ENCODE measurements at places on chromosomes 5 and 9. TPM values are rescaled to one million over a fixed set of nuclear protein-coding genes. Genes with fewer than 3 reads are reported as not detected.

Gene TXNDC8
- total RNA-seq = not detected

Gene CCT5
- total RNA-seq = 495 TPM

Gene CETN3
- total RNA-seq = 4.1 TPM

Gene OR5C1
- not detected for total RNA-seq

Gene RUSC2
- total RNA-seq = 7.8 TPM

Gene CER1
- total RNA-seq = not detected

Gene IFNK
- not detected for total RNA-seq

Gene NUTM2F
- total RNA-seq = not detected

GRCh38 chr9:3398232-3398648 is 127.6 kb downstream of the RFX3 start:
- DNase-seq = no peak

- DNase-seq = no peak
Measured at GRCh38 chr5:163310997-163311396, 126.4 kb upstream of the CCNG1 start.

DNA sequence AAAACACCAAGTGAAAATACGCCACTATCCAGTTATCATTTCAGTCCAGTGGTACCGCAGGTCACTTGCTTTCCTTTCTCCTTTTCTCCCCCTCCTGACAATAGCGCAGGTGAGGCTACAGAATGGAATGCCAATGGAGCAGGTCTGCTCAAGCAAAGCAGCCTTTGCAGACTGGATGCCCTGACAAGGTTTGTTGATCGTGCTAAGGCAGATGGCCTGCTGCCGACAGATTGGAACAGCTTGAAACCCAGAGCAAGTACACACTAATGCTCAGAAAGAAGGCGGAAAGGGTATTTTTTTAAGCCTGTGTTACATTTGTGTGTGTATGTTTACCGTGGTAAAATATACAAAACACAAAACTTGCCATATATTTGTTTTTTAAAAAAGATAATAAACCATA is 19.4 kb downstream of the SPACA9 start:
- DNase-seq = no peak

- no peak for DNase-seq
Measured at GRCh38 chr9:126721564-126721981, 83.3 kb upstream of the ZBTB43 start.

GRCh38 chr5:169350759-169351240 is 49.9 kb upstream of the SLIT3 start:
- peak; percentile 1 for DNase-seq

- DNase-seq = no peak
Measured at GRCh38 chr5:156783092-156783491, 67.0 kb upstream of the PPP1R2B start.

DNA sequence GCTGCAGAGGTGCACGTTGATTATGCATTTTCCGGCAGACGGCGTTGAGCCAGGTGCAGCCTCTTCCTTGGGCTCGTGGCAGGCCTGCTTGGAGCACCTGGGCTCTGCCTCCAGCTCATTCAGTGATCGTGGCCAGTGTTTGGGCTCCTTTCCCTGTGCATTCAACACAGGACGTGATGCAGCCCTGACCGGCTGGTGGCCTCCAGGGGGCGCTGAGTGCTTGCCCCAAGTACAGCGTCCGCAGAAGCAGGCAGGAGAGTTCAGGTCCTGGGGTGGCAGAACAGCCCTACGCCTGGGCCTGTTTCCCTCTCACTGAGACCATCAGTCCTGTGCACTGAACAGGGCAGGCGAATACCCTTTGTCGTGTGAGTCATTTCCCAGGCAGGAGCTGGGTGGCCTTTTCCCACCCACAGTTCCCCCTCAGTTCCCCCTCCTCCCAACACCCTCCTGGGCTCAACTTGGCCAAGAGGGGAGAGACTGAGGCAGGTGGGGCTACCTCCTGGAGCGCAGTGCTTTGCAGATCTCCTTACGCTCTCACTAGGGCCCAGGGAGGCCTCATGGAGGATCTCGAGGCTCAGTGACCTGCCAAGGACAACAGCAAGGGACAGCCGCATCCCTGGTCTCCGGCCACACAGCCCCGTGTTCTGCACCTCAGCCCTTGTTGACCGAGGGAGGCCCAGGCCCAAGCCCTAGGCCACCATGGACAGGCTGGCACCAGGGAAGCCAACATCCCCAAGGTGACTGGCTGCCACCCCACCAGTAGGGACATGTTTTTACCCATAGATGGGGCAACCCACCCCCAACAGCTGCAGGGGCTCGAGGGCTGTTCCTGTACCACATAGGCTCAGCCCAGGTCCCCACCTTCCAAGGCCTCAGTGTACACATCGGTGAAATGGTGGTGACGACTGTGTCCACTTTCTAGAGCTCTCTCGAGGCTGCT is 52.9 kb downstream of the LRSAM1 start:
- peak; percentile 75 for DNase-seq

DNA sequence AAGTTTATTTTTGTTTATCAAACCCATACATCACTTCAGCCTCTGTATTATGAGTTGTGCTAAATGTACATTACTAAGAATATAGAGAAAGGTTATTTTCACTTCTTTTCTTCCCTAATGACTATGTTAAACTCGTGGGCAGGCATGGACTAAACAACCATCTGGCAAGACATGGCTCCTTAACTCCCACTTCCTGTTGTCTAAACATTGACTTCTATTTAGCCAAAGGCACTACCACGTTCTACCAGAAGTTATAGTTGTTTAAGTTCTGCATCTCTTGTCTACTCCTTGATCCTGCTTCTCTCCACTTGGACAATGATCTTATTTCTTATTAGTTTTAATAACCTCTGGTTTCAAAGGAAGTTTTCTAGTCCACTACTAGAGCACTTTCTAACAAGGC is 136.1 kb downstream of the MACIR start:
- DNase-seq = no peak

DNA sequence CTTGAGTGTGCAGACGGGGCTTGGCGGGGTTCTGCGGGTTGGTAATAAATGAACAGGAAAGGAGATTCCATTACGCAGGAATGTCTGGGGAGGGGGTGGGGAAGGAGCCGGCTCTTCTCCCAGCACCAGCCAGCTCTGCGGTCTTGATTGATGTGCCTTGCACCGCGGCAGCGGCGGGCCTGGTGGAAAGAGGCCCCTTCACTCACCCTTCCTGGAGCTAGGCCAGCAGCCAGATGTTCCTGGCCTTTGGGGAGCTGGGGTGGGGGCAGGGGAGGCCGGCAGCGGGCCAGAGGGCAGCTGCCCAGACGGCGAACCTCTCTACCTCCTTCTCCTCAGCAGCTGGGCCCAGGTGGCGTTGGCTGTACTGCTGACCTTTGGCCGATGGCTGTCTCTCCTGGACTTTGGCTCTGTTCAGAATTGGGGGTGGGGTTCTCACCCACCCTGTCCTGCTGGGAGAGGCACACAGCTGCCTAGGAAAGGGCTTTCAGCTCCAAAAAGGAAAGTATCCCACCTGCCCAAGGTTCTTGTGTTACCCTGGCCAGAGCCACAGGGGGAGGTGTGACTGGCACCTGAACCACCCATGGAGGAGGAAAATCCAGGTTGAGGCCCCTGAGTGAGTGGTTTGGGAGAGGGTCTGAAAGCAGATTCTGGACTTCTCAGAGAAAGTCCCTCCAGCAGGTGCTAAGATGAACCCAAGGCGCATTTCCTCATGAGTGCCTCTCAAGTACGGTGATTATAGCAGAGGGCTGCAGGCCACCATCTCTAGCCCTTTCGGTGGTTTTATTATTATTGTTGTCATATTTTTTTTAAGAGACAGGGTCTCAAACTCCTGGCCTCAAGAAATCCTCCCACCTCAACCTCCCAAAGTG is 58.0 kb upstream of the SYNPO start:
- no peak for DNase-seq

- no peak for DNase-seq
Measured at GRCh38 chr9:95834281-95834907, 41.1 kb upstream of the ERCC6L2 start.

DNA sequence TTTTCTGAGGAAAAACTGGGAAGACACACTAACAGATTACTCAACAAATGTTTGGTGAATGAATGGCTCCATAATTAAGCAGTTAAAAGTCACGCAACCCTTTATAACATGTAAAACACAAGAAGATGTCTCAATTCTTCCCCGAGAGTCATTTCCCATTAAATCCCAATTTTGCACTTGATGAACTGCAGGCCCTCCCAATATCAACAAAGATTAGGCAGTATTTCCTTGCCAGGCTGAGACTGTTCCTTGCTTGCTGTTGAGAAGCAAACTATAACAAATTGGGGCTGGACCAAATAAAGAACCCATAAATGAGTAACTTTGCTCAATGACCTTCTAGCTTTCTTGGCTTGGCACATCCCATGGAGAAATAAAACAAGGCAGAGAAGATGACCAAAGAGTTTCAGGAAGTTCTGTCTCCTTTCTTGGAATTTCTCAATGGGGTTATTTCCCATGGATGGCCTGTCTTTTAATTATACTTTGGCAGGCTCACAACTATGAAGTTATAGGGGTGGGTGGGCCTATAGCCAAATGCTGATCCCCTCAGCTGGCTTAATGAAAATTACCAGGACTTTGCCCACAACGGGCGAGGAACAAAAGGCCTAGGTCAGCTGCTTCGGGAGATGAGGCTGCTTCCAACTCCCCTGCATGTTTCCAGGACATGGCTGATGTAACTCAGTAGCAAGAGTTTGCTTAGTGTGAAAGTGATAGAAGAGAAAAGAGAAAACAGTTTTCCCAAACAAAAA is 243.1 kb upstream of the RFX3 start:
- no peak for DNase-seq

DNA sequence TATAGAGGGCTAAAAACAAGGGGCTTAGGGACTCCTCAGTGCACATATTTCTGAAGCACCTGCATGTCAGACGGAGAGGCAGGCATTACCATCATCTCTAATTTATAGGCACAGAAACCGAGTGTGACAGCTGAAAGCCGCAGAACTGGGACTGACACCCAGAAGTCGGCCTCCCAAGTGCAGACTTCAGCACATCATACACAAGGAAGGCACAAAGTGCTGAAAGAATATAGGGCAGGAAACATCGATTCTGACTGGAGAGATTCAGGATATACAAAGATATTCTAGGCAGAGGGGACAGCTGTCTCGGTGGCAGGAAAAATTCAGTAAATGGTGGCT is 11.2 kb downstream of the MRPS27 start:
- DNase-seq = no peak

DNA sequence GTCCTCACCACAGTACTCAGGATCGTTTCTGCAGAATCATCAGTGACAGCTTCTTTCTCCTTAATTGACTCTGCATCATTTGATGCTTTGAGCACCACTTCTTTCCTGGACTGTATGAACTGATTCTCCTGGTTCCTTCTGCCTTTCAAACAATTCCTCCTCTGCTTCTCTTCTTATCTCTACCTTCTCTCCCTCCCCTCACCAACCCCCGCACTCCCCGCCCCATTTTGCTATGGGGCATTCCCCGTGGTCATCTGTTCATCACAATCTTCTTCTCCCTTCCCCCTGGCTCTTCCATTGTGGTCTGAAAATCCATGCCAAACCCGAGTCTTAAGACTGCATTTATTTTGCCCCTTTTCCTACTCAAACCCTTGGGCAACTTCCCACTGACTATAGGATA is 57.9 kb downstream of the FAM78A start:
- DNase-seq = no peak

Data from dermis microvascular lymphatic vessel endothelial cell (primary cell).